ENCODE measurements at places on chromosomes 13 and 19. TPM values are rescaled to one million over a fixed set of nuclear protein-coding genes. Genes with fewer than 3 reads are reported as not detected.

ZNF610 gene
- 0.18 TPM for total RNA-seq

LMTK3 gene
- 2.0 TPM for total RNA-seq

CACNG7 gene
- total RNA-seq = not detected

HSPH1 gene
- total RNA-seq = 312 TPM

TLE2 gene
- total RNA-seq = 4.8 TPM

S1PR5 gene
- total RNA-seq = 0.24 TPM

ARL11 gene
- 0.30 TPM for total RNA-seq

LILRB4 gene
- 0.22 TPM for total RNA-seq

PSG2 gene
- not detected for total RNA-seq

CCDC122 gene
- 0.95 TPM for total RNA-seq

FUT6 gene
- total RNA-seq = not detected

ZNF724 gene
- 5.1 TPM for total RNA-seq

RASL11A gene
- 7.3 TPM for total RNA-seq

SIGLEC10 gene
- 0.63 TPM for total RNA-seq

PTH2 gene
- not detected for total RNA-seq

DGKH gene
- total RNA-seq = 5.1 TPM

ZNF556 gene
- not detected for total RNA-seq

NXNL1 gene
- total RNA-seq = not detected

ZNF45 gene
- total RNA-seq = 5.4 TPM

CPAMD8 gene
- total RNA-seq = 0.18 TPM

ADGRE2 gene
- 1.6 TPM for total RNA-seq

SBK2 gene
- total RNA-seq = not detected
